IPS-NIHi11 (cell line): ENCODE measurements at places on chromosomes 11 and 22.

DNA sequence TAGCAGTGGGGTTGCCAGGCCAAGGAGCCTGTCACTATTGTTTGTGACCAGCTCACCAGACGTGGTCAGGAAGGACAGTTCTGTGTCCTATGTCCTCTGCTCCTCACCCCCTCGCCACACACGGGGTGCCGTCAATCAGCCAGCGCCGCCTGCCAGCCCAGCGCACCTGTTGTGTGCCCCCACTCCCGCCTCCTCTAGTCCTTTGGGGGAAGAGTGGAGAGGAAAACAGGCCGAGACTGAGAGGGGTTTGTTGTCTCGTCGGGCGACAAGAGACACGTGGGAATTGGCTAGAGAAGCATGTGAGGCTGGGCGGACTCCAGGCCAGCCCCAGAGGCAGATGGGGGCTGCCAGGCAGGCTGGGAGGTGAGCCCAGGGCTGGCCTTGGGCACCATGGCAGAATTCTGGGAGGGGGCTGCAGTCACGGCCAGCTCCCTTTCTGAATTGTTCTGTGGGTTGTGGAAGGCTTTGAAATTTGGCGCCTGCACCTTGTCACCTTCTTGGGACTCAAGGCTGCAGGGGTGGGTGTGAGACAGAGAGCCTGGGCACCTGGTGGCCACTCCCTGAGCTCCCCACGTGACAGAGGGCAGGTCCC is 3.1 kb upstream of the KCNQ1OT1 start:
- no peak for DNase-seq

DNA sequence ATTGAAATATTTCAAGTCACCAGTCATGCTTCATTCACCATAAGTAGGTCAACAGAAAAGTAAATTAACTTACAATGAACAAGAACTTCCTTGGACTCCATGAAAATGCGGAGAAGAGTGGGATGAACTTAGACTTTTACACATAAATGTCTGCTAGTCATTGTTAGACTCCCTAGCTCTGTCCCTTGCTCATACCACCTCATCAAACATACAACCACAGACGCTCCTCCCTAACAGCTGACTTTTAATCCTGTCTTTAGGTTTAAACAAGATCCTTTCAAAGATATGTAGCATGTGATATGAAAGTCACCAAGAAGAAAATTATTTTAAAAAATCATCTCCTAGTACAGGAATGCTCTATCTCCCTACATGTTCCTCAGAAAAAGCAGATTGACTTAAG is 248.1 kb downstream of the DLG2 start:
- DNase-seq = no peak

- DNase-seq = peak; percentile 93
These were observed at the start of gene RHOD for GRCh38 chr11:67056267-67057204. Gene RHOD (plus strand): TSS chr11:67056847. CDS start chr11:67056903, 56 bp downstream.

GRCh38 chr11:88475991-88476418 is 138.5 kb upstream of the CTSC start:
- DNase-seq = no peak

GRCh38 chr11:121389651-121390050 is 62.5 kb upstream of the SORL1 start:
- peak; percentile 50 for DNase-seq

DNA sequence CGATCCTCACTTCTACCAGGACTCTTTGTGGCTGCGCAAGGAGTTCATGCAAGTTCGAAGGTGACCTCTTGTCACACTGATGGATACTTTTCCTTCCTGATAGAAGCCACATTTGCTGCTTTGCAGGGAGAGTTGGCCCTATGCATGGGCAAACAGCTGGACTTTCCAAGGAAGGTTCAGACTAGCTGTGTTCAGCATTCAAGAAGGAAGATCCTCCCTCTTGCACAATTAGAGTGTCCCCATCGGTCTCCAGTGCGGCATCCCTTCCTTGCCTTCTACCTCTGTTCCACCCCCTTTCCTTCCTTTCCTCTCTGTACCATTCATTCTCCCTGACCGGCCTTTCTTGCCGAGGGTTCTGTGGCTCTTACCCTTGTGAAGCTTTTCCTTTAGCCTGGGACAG is 6.5 kb downstream of the TMEM138 start:
- DNase-seq = no peak

GRCh38 chr22:46295277-46295971 is 1.2 kb upstream of the GTSE1 start:
- no peak for DNase-seq

GRCh38 chr11:97269527-97269926 is 879.7 kb downstream of the JRKL start:
- DNase-seq = peak; percentile 68

GRCh38 chr11:130299978-130300377 is 14.7 kb downstream of the ZBTB44 start:
- DNase-seq = no peak

DNA sequence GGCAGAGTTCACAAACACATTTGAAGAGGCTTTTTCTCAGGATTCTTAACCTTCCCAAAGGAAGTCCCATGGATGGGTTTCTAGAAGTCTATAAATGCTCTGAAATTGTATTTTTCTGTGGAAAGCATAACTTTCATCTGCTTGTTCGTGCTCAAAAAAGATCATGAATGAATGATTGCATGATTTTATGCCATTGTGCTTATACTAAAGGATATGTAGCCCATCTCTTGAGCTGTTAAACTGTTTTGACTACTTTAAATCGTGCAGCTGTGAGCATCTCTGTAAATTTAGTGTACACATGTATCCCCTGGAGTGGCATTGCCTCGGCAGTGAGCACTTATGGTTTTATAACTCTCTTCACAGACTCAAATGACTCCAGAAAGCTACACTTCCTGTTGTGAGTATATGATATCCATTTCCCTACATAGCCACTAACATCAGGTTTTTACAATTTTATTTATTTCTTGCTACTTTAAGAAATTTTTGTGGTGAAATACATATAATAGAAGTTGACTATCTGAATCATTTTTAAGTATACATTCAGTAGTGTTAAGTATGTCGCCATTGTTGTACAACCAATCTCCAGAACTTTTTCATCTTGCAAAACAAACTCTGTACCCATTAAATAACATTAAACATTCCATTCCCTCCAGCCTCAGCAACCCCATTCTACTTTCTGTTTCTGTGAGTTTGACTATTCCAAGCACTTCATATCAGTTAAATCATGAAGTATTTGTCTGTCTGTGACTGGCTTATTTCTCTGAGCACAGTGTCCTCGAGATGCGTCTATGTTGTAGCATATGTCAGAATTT is 8.0 kb downstream of the NEAT1 start:
- DNase-seq = no peak

DNA sequence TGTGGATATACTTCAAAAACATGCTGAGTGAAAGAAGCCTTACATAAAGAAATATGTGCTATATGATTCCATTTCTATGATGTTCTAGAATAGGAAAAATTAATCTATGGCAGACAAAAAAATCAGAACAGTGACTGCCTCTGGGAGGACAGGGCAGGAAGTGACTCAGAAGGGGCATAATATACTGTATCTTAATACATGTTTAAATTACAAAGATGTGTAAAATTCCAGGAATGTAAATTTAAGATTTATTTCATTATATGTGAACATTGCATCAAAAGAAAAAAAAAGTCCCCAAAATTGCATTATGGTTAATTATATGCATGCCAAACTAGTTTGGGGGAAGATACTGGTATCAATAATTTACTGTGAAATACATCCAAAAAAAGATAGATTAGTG is 32.2 kb downstream of the SBF2 start:
- no peak for DNase-seq

DNA sequence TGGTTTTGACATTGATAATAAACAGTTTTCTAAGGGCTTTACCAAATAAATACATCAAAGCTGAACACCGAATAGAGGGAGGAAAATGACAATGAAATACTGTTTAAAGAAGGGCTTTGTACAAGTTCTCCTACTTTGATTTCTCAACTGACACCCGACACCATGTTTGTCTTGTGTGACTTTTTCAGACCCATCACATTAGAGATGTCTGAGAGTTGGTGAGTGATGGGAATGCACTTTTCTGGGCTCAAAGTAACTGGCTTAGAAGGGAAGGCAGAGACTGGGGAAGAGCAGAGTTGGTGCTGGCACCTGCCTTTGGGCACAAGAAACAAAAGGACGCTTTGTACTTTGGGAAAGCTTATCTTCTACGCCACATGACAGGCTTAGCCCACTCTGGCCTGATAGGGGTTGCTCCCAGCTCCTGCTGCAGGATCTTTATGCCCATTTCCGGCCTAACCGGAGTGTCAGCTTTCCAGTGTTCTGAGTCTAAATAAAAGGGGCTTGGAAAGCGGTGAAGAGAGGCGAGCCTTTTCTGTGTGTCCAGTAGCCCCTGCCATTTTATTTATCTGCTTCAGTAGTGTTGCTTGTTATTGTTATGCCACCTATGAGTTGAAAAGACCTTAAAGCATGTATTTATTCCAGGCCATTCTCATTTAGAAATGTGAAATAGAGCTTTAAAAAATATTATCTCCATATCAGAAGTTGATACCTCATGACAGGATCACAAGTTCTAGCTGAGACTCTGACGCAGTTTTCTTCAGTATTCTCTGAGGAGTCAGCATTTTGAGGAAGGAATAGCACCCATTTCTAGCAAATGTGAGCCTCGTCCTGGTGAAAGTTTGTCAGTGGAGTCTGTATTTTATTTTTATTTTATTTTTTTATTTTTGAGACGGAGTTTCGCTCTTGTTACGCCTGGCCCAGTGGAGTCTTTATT is 24.2 kb downstream of the KREMEN1 start:
- DNase-seq = peak; percentile 23

DNA sequence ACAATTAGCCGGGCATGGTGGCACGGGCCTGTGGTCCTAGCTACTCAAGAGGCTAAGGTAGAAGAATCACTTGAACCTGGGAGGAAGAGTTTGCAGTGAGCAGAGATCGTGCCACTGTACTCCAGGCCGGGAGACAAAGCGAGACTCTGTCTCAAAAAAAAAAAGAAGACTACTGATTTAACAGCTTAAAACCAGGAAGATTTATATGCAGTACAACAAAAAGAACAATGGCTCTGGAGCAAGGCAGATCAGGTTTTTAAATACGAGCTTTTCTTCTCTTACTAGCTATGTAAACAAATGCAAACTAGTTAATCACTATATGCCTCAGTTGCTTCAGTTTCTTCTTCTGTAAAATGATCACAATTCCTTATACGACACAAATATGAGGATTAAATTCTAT is 6.9 kb downstream of the FAM168A start:
- no peak for DNase-seq

DNA sequence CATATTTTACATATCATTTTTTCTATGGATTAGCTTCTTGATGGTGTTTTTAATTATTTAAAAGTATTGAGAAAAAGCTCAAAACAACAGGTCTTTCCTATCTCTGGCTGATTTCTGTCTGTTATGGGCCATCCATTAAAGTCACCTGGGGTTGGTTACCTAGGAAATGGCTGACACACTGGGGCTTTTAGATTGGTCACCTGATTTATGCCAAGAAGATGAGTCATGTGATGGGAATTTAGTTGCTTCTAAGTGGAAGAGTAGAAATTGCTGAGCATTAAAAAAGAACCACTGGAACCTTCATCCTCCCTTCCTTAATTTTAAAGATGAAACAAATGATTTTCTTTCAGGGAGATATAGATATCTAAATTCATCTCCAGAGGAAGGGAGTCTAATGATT is 48.8 kb upstream of the LARGE1 start:
- no peak for DNase-seq

DNA sequence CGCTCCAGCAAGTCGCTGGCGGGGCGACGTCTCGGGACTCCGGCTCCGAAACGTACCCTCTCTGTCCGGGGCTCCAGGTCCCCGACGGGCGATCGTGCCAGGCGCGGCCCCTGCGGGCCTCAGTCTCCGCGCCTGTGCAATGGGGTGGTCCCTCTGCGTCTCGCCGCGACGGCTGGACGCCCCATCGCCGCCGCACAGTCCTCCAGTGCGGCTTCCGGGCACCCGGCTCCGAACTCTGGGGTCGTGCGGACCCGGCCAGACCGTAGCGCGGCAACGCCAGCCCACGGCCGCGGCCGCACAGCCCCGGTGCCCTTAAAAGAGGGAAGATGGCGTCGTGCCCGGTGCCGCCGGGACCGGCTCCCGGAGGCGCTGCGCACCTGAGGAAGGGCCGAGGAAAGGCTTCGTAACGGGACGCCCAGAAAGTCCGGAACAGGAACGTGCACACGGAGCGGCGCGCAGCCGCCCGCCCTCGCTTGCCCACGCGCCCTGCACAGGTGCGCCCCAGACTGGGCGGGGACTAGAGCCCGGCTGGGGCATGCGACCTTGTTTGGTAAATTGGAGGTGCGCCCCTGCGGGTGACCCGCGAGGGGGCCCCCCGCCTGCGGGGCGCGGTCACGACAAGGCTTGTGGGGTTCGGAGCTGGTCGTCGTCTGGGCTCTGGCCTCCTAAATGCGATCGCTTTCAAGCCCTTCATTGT is 525 bp downstream of the BIK start:
- peak; percentile 58 for DNase-seq

DNA sequence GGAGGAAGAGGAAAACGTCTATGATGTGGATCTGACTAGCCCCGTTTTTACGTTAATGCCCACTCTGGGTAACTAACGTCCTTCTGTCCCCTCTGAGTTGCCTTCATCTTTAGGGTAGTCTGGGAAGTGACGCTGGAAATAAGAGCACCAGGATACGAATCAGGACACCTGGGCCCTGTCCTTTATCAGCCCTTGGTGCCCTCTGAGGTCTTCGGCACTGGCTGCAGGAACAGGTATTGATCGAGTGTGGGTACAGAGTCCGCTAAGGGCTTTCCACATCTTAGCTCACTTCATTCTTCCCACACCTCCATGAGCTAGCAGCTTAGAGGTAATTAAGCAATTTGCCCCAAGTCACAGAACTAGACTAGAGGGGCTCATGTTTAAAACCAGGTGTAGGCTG is 223.8 kb downstream of the DBX1 start:
- DNase-seq = no peak

DNA sequence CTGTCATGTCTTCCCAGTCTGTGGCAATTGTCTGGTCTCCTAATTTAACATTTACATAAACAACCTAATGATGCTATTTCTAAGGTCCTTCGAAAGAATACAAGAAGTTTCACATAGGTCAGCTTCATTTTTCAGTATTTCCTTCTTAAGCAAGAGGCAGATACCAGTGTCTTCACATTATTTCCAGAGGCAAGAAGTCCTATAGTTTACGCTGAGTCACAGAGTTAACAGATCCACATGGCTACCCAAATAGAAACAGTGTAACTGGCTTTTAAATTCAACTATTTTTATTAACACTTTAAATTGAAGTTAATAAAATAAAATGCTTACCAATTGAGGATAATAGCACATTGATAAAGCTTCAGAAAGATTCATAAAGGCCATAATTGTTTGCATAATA is 10.9 kb downstream of the PRRG4 start:
- no peak for DNase-seq

DNA sequence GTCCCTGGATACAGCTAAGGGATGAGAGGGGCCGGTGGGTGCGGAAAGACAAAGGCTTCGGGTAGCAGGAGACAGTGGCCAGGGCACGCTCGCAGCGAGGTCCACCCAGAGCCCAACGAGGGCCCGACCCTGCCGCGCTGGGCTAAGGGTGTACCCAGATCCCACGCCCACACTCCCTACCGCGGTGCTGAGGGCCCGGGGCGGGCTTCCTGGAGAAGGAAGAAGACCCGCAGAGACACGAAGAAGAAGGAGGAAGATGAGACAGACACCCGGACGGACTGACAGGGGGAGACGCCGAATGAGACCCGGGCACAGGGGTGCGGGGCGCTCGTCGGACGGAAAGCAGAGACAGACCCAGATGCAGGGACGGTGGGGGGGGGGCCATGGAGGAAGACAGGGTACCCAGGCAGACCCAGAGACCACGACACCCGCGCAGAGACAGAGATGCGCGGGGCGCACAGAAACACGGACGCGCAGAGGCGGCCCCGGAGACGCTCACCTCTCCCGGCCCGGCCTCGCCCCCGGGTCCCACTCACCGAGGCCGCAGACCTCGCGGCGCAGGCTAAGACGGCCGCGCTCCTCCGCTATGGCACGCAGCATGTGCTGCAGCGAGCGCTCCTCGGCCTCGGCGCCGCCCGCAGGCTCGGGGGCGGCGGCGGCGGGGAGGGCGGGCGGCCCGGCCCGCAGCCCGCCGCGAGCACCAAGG is 437 bp downstream of the KIAA0930 start:
- no peak for DNase-seq
